Colonic mucosa (tissue), 4 donors: ENCODE measurements at places on chromosomes 5 and 9. TPM values are rescaled to one million over a fixed set of nuclear protein-coding genes. Genes with fewer than 3 reads are reported as not detected.
A peak's percentile ranks its signal among the peaks of the same experiment; 100 is the strongest.

- no peak for DNase-seq
These were observed at the start of gene SOX30 for GRCh38 chr5:157652377-157652692. Gene SOX30, minus strand, starts transcription at chr5:157652438. Its CDS starts 360 bp downstream, at chr5:157652078.

DNA sequence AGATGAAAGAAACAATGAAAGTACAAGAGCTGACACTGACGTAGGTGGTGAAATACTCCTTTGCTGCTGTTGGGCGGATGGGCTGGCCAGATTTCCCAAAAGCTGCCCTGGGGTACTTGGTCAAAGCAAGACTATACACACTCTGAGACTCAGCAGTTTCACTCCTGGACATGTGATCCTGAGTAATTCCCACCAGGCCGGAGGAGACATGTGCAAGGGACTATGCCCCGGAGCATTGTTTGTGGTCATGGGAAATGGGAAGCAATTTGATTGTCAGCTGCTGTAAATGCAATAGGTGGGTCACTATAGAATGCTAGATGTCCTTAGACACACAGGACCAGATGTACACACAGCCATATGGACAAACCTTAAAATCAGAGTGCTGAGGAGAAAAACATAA lies 116.1 kb downstream of the DCP2 start:
- no peak for DNase-seq

GRCh38 chr5:86880344-86880743 lies 262.6 kb downstream of the COX7C start:
- DNase-seq: no peak

DNA sequence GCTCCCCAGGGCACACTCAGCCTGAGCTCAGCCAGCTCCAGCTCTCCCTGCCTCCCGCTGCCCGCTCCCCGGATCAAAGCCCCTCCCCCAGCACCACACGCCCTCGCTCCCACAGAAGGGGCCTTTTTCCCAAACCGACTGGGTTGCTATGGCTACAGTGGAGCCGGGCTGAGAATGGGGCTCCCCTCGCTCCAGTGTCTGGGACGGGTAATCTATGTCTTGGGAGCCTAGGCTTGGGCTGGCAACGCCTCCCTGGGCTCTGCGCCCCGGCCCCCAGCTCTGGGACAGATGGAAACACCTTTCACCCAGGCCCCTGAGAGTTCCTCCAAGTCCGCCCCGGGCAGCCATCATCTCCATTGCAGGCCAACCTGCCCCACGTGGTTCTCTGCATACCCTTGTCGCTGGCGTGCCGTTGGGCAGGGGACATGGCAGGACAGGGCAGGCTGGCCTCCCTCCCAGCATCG lies 29.6 kb downstream of the NOTCH1 start:
- DNase-seq: no peak

DNA sequence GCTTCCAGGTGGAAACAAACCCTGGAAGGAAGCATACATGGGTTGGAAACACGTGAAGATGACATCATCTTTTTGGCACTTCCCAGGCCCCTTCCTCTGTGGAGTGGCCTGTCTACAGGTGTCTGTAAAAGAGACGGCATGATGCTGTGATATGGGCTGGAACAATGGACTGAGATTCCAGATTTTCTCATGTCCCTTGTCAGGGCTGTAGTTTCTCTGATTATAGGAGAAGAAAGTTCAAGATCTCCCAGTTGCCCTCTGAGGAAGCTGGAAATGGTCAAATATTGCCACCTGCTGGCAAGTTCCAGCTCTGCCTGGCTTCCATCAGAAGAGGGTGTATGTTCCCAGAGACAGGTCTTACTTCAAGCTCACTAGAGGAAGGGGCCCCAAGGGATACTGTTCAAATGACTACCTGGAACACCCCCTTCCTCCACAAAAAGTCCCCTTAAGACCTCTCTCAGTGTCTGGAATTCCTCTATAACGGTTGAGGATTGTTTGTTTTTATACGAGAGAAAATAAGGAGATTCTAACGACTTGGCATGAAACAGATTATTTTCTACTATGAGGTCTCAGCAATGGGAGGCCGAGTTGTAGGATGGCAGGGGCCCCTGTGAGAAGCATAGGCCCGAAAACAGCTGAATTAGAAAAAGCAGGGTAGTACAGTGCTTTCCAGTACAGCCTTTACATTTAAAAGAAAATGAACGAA lies 7.3 kb upstream of the ANXA6 start:
- DNase-seq: peak; percentile 82

DNA sequence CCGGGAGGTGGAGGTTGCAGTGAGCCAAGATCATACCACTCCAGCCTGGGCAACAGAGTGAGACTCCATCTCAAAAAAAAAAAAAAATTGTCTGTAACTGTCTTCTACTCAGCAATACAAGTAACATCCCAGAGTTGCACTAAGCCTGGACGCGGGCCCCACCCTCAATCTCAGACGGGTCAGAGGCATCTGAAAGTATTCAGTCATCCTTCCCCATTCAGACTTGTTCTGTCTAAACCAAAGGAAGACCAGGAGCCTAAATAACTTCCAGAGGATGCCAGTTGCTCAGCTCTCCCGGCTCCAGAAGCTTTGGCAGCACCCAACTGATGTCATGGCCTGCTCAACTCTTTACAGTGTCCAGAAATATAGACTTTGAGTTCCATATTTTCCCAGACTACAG lies 218.6 kb downstream of the AUH start:
- no peak for DNase-seq

DNA sequence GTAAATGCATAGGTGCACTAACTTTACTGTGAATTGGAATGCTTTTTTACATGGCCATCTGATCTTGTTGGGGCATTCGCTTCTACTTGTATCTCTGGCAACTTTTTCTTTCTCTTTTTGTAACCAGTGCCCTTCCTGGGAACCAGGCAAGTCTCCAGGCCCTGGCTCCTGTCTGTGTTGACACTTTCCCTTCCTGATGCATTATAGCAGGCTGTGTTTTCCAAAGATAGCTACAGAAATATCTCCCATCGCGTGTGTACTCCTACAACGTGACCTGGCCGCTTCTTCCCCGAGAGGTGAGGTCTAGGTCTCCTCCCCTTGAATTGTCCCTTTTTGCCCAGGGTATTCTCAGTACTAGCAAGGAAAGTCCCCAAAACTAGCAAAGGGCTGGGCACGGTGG lies 81.1 kb upstream of the SPIN1 start:
- no peak for DNase-seq

- DNase-seq: no peak
These were observed 35.4 kb downstream of the HK3 start for GRCh38 chr5:176863765-176864098.

DNA sequence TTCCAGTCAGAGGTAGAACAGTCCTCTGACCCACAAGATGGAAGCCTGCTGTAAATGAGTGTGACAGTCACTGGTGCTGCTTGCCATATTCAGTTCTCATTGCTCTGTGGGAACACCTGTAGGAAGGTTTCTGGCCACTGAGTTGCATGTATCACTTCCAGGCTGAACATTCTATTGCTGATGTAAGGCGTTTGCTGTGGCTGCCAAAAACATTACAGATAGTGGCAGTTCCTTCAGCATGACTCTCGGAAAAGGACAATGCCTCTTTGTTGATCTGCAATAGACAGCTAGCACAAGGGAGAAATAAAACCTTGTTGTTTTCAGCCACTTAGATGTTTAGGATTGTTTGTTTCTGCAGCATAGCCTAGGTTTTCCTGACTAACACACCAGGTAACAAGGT lies 217.2 kb downstream of the AGTPBP1 start:
- no peak for DNase-seq

DNA sequence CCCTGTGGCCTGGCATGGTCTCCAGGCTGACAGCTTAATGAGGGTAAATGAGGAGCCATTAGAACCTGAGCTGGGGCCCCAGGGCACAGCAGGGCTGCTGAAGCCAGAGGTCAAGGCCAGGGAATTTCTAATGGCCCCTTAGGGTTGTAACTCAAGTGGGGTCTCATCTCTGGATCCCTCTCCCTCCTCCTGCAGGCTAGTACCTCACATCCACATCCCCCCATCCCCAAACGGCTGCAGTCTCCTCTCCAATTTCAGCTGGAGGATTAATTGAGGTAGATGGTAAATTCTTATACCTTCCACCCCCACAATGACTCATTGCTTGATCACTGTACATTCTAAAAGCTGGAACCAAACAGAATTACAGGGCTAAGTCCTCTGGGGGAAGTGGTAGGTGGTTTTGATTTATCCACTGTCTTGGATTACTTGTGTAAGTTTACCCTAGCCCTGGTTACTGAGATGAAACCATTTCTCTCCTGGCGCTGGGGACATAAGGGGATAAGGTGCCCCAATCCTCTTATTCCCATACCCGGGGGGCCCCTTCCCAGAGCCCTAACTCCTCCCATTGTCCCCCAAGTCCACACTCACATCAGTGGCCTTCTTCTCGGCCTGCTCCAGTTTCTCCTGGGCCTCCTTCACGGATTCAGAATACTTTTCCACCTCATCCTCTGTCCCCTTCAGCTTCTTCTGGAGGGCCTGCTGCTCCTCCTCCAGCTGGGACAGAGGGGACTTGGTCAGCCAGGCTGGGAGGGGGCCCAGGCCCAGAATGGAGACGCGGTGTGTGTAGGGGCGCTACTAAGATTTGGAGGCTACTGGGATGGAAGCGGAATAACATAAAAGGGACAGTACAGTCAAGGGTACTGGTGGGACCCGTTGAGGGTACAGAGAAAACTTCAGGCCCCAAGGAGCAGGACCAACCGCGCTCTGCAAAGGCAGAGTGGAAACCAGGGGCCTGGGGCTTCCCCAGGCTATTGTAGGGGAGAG lies 875 bp downstream of the TPM2 start:
- DNase-seq: no peak

DNA sequence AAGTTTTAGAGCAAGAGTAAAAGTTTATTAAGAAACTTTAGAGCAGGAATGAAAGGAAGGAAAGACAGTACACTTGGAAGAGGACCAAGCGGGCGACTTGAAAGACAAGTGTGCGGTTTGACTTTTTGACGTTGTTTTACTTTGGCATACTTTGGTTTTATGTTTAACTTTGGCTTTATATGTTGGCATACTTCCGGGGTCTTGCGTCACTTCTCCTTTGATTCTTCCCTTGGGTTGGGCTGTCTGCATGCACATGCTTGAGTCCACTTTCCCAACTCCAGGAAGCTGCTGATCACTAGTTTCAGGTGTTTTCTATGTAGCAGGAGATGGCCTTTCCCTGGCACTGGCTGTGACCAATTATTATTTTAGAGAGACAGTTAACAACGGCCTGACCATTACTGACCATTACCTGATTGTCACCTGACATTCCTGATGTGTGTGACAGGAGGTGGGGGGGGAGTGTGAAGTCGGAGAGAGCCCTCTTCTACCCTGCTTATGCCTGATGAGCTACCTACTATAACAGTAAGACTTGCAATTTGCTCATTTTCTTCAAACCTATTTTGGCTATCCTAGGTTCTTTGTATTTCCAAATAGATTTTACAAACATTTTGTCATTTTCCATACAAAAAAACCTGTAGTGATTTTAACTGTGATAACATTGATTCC lies 45.5 kb downstream of the TNFSF8 start:
- peak; percentile 86 for DNase-seq

DNA sequence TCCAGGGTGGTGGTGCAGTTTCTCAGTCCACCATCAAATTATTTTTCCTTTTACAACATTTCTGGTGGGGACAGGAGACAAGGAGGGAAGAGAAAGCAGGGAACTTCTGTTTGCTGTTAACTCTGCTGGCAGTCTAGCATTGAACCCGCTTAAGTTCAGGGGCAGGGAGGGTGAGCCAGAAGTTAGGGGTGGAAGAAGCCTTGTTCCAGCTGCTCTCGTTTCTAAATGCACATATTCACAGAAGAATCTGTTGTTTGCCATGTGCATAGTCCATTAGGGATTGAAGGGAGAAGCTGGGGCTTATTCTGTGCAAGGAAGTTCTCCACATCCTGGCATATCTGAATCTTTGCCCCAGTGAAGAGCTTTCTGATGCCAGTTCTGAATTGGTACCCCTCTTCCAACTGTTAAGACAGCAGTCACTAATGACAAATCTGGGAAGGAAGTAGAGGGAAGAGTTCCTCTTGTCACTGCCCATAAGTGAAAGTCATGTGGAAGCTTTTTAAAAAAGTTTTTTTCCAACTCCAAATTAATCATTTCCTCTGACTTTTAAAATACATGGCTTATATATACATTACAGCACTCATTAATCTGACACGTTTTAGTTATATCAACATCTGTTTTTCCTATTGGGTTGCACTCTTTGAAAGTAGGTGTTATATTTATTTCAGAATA lies 32.6 kb upstream of the ACOT12 start:
- no peak for DNase-seq

DNA sequence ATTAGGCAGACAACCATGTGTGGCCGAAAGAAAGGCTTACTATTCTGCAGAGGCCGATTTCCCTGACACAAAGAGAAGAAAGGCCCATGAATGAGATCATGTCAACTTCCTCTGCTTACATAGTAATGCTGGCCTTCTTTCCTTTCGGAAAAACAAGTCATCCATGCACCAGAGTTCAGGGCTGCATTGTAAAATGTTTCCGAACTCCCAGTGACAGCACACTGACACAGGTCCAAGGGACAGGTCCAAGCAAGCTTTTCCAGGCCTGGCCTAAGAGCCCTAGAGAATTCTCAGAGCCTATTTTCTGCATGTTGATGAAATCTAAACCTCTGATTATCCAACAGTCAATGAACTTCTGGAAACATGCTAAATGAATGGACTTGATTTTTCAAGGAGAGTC lies 140.9 kb downstream of the ZNF608 start:
- no peak for DNase-seq

- DNase-seq: no peak
These were observed 107.9 kb downstream of the NDUFAF2 start for GRCh38 chr5:61052882-61053281.

DNA sequence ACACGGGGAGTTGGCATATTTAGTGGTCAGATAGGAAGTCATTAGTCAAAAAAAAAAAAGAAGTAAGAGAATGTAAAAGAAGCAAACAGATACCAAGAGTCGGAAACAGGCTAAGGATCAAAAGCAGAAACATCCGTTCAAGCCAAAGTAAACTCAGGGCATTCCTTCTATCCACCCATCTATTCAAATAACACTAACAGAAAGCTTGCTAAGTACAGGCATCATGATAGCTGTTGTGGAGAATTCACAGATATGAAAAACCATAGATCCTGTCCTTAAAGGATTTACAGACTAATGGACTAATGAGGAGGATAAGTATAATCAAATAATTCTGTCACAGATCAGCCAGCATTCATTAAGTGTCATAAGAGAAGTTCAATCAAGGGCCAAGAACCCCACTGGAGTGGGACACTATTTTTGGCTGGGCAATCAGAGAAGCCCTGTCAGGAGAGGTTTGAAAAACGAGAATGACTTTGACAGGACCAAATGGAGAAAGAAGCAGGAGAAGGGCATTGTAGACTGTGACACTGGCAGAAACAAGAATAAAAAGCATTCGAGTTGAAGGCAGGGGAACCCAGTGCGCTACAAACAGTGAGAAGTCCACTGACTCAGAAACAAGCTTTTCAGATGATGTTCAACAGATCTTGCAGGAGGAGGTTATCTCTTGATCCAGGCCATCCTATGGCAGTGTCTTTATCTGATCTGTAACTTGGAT lies 154.2 kb upstream of the TSLP start:
- no peak for DNase-seq

SEC61B gene
- 126 TPM for total RNA-seq

PCDHGA10 gene
- total RNA-seq: 2.7 TPM

BTNL8 gene
- 88.1 TPM for total RNA-seq

SLC6A3 gene
- total RNA-seq: not detected

DND1 gene
- total RNA-seq: 0.16 TPM

UGT3A2 gene
- total RNA-seq: not detected

DAB2 gene
- 46.4 TPM for total RNA-seq

AKNA gene
- total RNA-seq: 26.9 TPM

PCDHB13 gene
- 0.40 TPM for total RNA-seq
